ENCODE measurements at places on chromosomes 13 and 19.

DNA sequence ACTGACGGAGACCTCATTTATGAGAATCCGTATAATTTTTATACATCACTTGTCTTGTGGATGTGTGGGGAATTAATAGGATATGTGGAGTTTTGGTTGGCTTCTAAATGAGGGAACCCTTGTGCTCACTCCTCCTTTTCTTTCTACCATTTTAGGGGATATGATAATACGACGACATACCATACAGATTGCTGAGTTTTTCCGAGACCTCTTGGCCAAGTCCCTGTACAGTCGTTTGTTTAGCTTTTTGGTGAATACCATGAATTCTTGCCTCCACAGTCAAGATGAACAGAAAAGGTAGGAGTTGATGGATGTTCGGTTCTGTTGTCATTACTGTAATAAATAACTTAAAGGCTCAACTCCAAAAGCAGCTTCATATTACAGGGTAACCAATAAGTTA is 335.2 kb downstream of the MYO16 start:
- DNase-seq: no peak

- DNase-seq: no peak
Observed at GRCh38 chr13:108003626-108004025, 211.7 kb downstream of the LIG4 start.

GRCh38 chr19:41218615-41219507 is at the start of gene AXL:
Gene AXL (plus strand): TSS chr19:41219223. CDS start chr19:41219393, 170 bp downstream.
- no peak for DNase-seq

DNA sequence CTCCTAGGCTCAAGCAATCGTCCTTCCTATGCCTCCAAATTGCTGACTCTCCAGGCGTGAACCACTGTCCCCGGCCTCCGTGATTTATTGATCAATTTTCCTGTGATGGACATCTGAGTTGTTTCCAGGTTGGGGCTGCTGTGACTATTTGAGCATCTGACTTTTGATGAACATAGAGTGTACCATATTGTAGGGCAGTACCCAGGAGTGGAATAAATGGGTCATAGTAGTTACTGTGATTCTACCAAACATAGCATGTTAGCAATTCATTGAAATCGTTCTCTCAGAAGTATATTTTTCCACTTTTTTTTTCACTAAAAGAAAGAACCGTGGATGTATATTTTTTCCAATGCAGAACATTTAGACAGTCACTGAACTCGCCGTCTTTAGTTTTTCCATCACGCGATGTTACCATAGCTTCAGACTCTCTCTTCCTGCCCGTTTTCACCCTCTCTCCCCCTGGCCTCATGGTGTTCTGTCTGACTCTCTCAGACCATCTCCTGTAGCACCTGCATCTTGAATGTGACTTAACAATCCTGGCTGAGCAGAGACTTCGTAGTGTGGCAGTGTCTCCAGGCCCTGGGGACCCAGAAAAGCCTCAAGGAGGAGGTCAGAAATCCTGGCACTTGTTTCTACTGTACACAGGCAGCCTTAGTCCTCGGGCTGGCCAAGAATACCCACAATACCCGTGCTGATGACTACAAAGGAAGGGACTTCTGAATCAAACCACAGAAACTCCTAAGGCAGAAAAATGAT is 3.2 kb upstream of the RASGRP4 start:
- no peak for DNase-seq

- no peak for DNase-seq
Observed at GRCh38 chr13:98970330-98970729, 7.5 kb downstream of the DOCK9 start.

GRCh38 chr13:55669051-55669450 is 1471.7 kb upstream of the PRR20A start:
- no peak for DNase-seq

- DNase-seq: no peak
Observed at GRCh38 chr13:27988520-27988919, at the start of gene URAD. Gene URAD (minus strand): TSS chr13:27988693. CDS start chr13:27988637, 56 bp downstream.

GRCh38 chr19:30873003-30873402 is 476.2 kb downstream of the TSHZ3 start:
- no peak for DNase-seq

GRCh38 chr13:44104197-44104490 is 224.4 kb downstream of the LACC1 start:
- no peak for DNase-seq

GRCh38 chr19:52963247-52963618 is 552 bp upstream of the ZNF816 start:
- no peak for DNase-seq

- DNase-seq: no peak
Observed at GRCh38 chr13:37870895-37871550, 1.5 kb upstream of the TRPC4 start.

DNA sequence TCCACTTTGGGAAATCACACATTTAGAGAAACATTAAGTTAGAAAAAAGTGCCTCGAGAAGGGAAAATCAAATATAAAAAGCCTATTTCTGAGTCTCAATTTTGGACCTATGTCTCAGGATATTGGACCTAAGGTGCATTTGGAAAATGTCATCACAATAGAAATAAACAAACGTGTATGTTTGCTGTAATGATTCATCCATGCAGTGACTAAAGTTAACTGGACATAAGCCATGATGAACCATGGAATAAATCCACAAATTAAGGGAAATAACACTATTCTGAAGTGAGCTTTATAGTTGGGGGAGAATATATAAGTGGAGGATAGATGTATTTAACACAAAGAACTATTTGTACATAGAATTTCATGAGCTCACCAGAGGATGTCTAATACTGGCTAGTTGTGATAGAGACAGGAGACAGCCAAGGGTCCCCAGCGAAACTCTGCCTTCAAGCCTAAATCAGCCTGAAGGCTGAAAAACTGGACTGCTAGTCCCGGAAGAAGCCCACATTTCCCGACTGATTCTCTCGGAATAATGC is 963.3 kb upstream of the SPRY2 start:
- DNase-seq: no peak

GRCh38 chr13:73168226-73168952 is 109.6 kb downstream of the KLF5 start:
- DNase-seq: no peak

- DNase-seq: no peak
Observed at GRCh38 chr13:112074139-112074865, 7.4 kb downstream of the SOX1 start.

DNA sequence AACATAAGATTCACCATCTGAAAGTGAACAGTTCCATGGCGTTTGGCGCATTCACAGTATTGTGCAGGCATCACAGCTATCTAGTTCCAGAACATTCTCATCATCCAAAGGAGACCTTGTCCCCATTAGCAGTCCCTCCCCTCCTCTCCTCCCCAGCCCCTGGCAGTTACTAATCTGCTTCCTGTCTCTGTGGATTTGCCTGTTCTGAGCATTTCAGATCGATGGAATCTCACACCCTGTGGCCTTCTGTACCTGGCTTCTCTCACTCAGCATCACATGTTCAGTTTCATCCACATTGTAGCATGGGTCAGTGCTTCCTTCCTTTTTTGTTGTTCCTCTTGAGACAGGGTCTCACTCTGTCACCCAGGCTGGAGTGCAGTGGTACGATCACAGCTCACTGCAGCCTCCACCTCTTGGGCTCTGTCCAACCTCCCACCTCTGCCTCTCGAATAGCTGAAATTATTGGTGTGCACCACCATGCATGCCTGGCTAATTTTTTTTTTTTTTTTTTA is 34.6 kb downstream of the CRTC1 start:
- no peak for DNase-seq

GRCh38 chr13:34942732-34943435 is 814 bp downstream of the NBEA start:
- no peak for DNase-seq

DNA sequence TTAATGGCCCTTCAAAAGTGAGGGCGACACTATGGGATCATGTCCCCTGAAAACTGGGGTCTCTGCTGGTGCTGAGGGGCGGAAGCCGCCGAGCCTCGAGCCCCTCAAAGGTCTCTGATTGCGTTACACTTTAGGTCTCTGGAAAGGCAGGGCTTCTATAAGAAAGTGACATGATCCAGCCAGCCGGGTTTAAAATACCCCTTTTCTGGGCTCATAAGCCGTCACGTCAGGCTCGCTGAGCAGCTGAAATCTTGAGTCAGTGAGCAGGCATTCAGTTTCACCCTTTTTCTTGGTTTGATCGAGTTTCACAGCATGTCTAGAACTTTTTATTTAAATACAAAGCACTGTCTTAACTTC is 600 bp upstream of the HMGB1 start:
- DNase-seq: no peak

GRCh38 chr19:58538257-58539168 is 5.4 kb upstream of the TRIM28 start:
- DNase-seq: no peak

DNA sequence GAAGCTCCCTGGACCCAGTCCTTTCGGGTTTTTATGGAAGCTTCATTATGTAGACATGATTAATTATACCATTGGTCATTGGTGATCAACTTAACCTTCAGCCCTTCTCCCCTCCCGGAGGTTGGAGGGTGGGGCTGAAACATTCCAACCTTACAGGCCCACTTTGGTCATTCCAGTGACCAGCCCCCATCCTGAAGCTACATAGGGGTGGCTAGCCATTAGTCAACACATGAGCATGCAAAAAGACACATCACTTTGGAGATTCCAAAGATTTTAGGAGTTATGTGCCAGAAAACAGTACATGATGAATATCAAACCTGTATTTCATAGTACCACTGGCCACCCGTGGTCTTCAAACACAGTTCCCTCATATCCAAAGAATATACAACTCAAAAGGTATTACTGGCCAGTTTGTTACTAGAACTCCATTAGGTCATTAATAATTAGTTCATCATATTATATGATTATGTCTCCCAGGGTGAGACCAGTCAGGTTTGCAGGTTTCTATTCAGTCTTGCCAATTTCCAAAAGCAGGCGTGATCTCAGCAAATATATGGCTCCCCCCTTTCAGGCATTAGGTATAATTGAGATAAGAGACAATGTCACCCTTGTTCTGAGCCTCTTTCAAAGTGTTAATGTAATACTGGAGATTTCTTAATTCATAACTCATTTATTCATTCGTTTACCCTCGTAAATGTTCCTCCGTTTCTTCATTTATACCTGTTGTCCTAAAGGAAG is 11.1 kb downstream of the PPP5C start:
- DNase-seq: no peak

GRCh38 chr19:9721861-9722260 is 46.7 kb downstream of the ZNF846 start:
- no peak for DNase-seq

- no peak for DNase-seq
Observed at GRCh38 chr19:2014731-2015607, 545 bp downstream of the BTBD2 start.

- DNase-seq: no peak
Observed at GRCh38 chr13:47598340-47598911, 402.6 kb downstream of the SUCLA2 start.
